AG04450 (cell line): ENCODE measurements at places on chromosomes 1 and 21. TPM values are rescaled to one million over a fixed set of nuclear protein-coding genes. Genes with fewer than 3 reads are reported as not detected.

Gene H6PD
- polyA plus RNA-seq, result 18.3 and 22.9 TPM in 2 replicates

- no peak for DNase-seq
These were observed 4.0 kb upstream of the GPR3 start for GRCh38 chr1:27388337-27389005.

- DNase-seq, result peak; percentile 29
These were observed 621.0 kb upstream of the CXADR start for GRCh38 chr21:16891821-16892220.

Gene IL19
- 0.07 TPM in 1 of 2 replicates, not detected in the other for polyA plus RNA-seq

Gene C1orf210
- polyA plus RNA-seq, result not detected in 2 replicates

Gene CASQ2
- not detected in 2 replicates for polyA plus RNA-seq

Gene ZNF683
- polyA plus RNA-seq, result not detected in 2 replicates

DNA sequence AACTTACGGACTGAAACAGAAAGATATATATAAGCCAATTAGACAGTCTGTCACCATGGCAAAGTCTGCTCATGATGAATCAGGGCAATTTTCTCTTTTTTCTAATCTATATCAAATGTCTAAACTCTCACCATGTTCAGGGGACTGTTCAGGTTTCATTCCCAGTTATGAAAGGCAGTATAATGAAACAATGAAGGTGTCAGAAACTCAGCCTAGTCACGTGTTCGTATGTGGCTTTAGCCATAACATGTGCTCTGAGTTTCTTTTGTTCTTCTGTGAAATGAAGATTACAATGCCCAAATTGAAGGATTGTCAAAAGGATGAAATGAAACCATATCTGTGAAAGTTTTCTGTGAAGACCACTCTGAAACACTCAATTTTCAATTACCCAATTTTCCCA is 392.9 kb downstream of the DSCAM start:
- DNase-seq, result no peak

DNA sequence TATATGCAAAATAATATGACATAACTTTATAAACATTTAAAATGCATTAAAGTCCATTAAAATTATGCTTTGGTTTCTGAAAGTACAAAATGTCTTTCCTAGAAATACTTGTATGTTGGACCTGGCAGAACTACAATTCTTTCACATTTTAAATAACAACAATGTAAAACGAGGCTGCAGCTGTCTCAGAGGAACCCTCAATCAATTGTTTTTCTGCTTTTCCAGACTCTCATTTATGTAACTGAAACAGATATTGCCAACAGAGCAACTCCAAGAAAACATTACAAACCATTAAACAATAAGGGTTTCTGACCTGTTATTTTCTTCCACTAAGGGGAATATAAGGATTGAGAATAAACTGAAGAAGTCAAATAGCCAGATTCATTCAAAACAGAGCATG is 1193.4 kb downstream of the NCAM2 start:
- DNase-seq, result no peak

- no peak for DNase-seq
These were observed 46.2 kb downstream of the YARS1 start for GRCh38 chr1:32770741-32771548.

Gene USH2A
- 0.01 TPM in 2 replicates for polyA plus RNA-seq

Gene SMG7
- polyA plus RNA-seq, result 30.3 and 35.1 TPM in 2 replicates

Gene TNFAIP8L2
- not detected in 2 replicates for polyA plus RNA-seq

DNA sequence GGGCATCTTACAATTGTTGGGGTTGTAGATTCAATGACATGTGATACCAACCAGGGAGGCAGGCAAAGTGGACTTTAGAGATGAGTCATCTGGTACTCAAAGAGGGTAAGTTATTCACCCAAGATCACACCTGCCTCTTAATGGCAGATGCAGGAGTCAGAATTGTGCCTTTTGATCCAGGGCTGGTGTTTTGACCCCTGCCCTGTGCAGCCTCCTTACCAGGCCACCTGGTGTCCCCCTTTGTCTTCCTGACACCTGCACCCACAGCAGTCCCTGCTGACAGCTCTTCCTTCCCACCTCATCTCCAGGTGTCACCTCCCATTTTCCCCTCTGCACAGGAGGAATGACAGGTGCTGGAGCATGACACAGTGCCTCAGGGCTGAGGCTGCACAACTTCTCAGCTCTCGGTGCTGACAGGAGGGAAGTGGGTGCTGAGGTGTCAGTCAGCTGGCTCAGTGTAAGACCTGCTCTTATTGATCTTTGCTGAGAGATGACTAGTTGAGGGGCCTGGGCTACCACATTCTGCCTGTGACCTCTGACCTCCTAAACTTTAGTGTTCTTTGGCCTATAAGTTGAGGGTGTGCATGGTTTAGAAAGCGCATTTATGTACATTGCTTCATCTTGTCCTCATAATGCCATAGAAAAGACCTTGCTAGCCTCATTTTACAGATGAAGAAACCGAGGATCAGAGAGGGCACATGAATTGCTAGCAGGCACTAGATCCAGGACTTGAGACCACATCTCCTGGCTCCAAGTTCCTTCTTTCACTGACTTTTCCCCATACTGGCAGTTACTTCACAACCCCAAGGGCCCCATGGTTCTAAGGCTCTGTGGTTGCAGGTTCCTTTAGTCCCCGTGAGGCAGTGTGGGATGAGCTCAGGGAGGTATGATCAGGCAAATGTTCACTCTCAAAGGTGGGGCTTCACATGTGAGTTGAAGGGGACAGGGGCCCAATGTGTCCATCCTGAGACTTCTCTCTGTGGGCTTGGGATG is 31.3 kb downstream of the CACNA1E start:
- no peak for DNase-seq

Gene NUAK2
- 7.0 and 8.2 TPM in 2 replicates for polyA plus RNA-seq

Gene OXCT2
- 0.06 and 0.20 TPM in 2 replicates for polyA plus RNA-seq

Gene VANGL2
- 3.4 TPM in 2 replicates for polyA plus RNA-seq

Gene TP53BP2
- polyA plus RNA-seq, result 40.4 and 48.1 TPM in 2 replicates

Gene HCN3
- 1.5 and 1.7 TPM in 2 replicates for polyA plus RNA-seq

- DNase-seq, result no peak
These were observed 54.8 kb downstream of the EPRS1 start for GRCh38 chr1:219991511-219991810.

DNA sequence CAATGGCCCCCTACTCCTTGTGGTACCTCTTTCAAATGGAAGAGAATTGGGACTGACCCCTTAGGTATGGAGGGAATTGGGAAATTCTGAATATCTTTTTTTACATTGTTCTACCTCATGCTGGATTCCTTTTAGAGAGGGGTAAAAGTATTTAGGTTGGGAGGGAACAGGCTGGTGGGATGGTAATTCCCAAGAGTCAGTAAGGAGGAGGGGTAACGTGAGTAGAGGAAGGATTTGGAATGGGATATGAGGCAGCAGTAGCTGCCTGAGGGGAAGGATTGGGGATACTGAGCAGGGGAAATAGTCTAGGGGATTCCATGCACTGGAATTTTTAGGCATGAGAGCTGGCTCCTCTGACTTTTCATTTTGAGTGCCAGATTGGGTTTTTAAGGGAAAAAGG is 3.8 kb upstream of the AADACL3 start:
- no peak for DNase-seq

DNA sequence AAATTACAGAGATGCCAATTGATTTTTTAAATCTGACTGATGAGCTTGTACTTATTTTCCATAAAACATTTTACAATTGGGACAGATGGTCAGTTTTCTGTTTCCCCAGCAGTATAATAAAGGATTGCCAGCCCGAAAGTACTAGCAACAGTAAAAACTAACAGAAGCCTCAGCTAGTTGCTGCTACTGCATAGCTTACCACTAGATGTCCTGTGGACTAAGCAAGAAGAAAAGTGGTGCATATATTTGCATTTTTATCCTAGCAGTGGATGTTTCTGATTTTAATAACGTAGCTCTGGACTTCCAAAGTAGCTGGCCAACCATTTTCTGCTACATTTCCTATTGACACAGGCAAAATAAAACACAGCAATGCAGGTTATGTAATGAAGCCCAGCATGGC is 241.5 kb downstream of the BARHL2 start:
- no peak for DNase-seq

DNA sequence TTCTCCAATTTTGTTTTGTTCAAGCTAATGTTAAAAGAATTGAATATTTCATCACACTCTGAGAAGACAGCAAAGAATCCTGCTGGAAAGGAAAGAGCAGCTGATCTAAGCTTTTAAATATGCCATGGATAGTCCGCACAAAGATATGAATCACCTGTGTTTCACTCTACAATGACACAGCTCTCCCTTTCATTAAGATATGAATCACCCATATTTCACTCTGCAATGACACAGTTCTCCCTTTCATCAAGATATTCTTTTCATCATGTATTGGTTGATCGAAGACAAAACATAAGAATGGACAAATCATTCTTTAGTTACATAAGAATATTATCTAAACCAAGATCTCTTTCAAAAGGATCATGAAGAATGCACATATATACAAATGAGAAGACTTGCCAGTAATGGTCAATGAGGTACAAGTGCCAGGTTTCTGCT is 367.3 kb downstream of the SMYD3 start:
- peak; percentile 55 for DNase-seq

Gene RUNX3
- polyA plus RNA-seq, result not detected in 2 replicates

Gene CXADR
- polyA plus RNA-seq, result 0.67 and 0.99 TPM in 2 replicates

- peak; percentile 97 for DNase-seq
These were observed 893.4 kb upstream of the ADGRL4 start for GRCh38 chr1:79899914-79900313.

GRCh38 chr21:31908106-31909031 is 35.5 kb downstream of the HUNK start:
- DNase-seq, result no peak

Gene GPR52
- 0.10 TPM in 1 of 2 replicates, not detected in the other for polyA plus RNA-seq

DNA sequence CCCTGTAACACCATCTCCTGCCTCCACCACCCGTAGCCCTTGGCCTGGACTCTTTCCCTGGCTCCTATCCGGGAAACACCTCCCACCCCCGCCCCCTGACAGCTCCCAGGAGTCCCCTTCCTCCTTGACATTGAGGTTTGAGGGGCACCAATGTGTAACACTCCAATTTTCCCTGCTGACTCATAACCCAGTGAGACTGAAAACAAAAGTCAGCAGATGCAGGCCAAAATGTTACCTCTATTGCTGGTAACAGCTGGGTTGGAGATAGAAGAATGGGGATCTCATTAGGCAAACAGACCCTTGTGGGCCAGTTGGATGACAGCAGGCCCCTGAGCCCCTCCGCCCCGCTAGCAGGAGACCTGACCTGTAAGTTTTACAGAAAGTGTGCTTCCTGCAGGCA is 237.2 kb downstream of the KAZN start:
- DNase-seq, result peak; percentile 4

DNA sequence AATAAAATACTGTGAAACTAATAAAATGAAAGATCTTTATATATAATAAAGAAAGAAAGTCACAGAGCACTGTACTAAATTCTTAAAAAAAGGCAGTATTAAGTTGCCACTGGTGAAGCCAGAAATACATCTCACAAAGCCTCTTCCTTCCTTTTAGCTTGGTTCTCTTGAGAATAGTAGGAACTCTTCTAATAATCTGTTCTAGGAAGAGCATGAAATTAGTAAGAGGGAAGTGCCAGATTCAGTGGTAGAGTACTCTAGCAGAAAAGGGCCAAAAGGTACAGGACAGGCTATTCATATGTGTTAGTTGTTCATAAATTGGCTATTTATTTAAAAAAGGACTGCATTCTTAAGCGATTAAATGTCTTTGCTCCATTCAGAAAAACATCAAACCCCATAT is 33.7 kb downstream of the CTTNBP2NL start:
- DNase-seq, result no peak

GRCh38 chr1:153638261-153638660 is 4.4 kb downstream of the CHTOP start:
- no peak for DNase-seq

- DNase-seq, result no peak
These were observed 24.8 kb downstream of the TP53BP2 start for GRCh38 chr1:223820971-223821370.

DNA sequence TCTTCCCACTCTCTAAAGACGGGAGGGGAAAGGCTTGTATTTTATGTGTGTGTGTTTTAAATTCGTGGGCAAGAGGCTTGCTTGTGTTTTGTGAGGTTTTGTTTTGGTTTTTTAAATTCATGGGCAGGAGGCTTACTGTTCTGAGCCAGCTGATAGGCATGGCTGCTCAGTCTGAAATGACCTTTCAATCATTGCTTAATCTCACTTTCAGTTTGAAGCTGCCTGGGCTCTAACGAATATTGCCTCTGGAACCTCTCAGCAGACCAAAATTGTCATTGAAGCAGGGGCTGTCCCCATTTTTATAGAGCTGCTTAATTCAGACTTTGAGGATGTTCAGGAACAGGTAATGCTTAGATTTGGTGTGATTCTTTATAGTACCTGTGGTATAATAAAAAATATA is 20.3 kb upstream of the TXLNA start:
- DNase-seq, result no peak

GRCh38 chr21:45409466-45410150 is 4.6 kb downstream of the COL18A1 start:
- DNase-seq, result no peak

DNA sequence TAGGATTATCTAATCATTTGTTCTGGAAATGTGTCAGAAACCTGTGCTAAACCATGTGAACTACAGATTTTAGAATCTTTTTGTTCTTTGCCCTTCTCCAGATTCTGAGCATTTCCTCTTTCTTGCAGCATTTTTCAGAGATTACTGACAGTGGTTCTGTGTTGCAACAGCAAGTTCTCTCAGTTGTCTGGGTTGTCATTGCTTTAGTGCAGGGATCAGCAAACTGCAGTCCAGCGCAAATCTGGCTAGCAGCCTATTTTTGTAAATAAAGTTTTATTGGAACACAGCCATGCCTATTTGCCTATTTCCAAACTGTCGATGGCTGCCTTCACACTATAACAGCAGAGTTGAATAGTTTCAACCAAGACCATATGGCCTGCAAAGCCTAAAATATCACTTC is 66.3 kb upstream of the LRRC8D start:
- DNase-seq, result peak; percentile 21

Gene NT5C1A
- not detected in 2 replicates for polyA plus RNA-seq

DNA sequence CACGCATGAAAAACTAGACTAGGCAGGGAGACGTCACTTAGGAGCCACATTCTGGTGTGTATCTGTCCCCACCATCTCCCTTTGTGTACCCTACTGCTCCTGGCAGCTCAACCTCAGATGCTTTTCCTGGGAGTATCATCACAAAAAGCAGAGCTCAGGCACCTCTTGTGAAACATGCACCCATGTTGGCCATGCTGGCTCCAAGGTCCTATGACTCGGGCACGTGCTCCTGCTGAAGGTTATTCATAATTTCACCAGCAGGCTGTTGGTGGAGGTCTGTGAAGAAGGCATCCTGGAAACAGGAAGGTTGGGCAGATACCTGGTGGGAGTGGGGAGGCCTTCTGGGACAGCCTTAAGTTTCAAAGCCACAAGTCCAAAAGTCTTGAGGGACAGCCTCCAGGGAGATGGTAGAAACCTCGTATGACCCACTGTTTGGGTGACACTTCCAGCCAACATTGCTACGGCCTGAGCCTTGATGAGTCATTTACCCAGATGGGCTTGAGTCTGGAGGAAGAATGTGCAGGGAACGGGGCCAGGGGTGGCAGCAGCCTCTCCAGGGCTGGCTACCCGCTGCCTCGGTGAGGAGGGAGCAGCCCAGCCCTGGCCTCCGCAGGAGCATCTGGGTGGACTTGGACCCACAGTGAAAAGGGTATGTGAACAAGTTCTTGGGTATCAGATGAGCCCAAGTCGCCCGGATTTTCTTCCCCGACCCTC is 75.8 kb downstream of the PGBD5 start:
- no peak for DNase-seq

Gene SLC35A3
- polyA plus RNA-seq, result 8.5 and 12.6 TPM in 2 replicates

Gene GNG5
- 124 and 136 TPM in 2 replicates for polyA plus RNA-seq
